H1 (cell line): ENCODE measurements at places on chromosomes 2 and 18.

GRCh38 chr2:96801786-96802595 lies 14.1 kb upstream of the CNNM3 start:
- H3K27ac ChIP-seq = peak overlapping the region; percentile 68; the same call in 1 of the 2 replicates
- H3K4me1 ChIP-seq = no peaks in the 10 kb centered on the region; the same call in 1 of the 2 replicates
- H3K27me3 ChIP-seq = no peaks in the 10 kb centered on the region
- no peak for DNase-seq
- no peak overlapping the region for H3K4me3 ChIP-seq

- H3K27me3 ChIP-seq = no peaks in the 10 kb centered on the region
- H3K27ac ChIP-seq = no peak overlapping the region
- no peaks in the 10 kb centered on the region for H3K36me3 ChIP-seq
- H3K4me3 ChIP-seq = no peak overlapping the region
- no peak for DNase-seq
Measured at GRCh38 chr18:26465431-26465830, 82.9 kb downstream of the KCTD1 start.

- H3K27me3 ChIP-seq = no peaks in the 10 kb centered on the region
- H3K36me3 ChIP-seq = no peaks in the 10 kb centered on the region
- no peak overlapping the region for H3K27ac ChIP-seq
- no peak for DNase-seq
Measured at GRCh38 chr2:224416656-224417360, 14.9 kb upstream of the FAM124B start.

DNA sequence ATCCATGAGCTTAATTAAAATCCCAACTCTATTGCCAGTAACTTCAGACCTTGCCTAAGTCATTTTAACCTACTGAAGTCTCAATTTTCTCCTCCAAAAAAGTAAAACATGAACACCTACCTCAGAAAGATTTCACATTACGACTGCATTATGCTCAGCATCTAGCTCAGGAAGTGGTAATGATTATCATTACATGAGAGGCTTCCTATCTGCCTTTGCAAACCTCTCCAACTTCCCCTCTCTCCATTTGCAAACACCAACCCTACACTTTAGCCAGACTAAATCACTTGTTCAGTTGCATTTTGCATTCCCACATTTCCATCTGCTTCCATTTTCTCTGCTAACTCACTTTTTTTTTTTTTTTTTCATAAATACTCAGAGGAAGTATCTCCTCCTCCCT lies 6.8 kb downstream of the SLC38A11 start:
- no peak overlapping the region for H3K4me3 ChIP-seq
- H3K4me1 ChIP-seq = no peaks in the 10 kb centered on the region
- H3K27me3 ChIP-seq = no peaks in the 10 kb centered on the region
- no peak for DNase-seq
- no peaks in the 10 kb centered on the region for H3K36me3 ChIP-seq
- no peak overlapping the region for H3K27ac ChIP-seq

DNA sequence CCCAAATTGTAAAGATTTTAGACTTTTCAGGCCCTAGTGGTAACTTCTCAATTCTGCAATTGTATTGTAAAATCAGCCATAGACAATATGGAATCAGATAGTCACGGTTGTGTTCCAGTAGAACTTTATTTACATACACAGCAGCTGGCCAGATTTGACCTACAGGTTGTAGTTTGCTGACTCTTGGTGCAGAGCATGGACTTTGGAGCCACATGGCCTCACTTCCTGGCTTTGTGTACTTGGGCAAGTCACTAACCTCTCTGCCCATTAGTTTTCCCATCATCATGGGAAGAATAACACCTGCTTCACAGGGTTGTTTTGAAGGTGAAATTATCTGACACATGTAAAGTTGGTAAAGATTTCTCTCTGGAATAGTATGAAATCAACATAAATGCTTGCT lies 147.6 kb downstream of the TMEM200C start:
- no peak for DNase-seq
- H3K4me1 ChIP-seq = no peaks in the 10 kb centered on the region
- no peak overlapping the region for H3K4me3 ChIP-seq

GRCh38 chr18:68060871-68061270 lies 544.4 kb upstream of the DSEL start:
- no peak overlapping the region for H3K27ac ChIP-seq
- no peak for DNase-seq
- no peaks in the 10 kb centered on the region for H3K4me1 ChIP-seq
- H3K4me3 ChIP-seq = no peak overlapping the region
- H3K27me3 ChIP-seq = no peaks in the 10 kb centered on the region

- H3K27ac ChIP-seq = no peak overlapping the region
- H3K4me1 ChIP-seq = no peaks in the 10 kb centered on the region
- H3K36me3 ChIP-seq = peaks cover 4% of the 10 kb centered on the region
- DNase-seq = no peak
- H3K27me3 ChIP-seq = no peaks in the 10 kb centered on the region
Measured at GRCh38 chr2:39069136-39069515, 51.7 kb downstream of the SOS1 start.

DNA sequence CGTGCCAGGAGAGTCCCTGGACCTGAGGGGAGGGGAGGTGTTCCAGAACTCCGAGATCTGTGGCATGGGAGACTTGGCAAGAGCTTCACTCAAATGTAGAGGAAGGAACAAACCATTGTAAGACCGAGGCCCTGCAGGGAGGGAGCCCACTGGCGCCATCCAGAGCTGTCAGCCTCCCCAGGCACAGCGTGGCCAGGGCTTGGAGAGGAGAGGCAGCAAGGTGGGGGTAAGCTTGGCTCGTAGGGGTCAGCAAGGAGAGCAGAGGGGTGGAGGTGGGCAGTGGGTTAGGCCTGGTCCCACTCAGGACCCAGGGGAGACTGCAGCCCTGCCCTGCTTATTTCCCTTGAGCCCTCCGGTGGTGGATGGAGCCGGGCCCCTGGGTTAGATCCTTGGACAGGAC lies 3.6 kb downstream of the TMEM177 start:
- H3K27me3 ChIP-seq = no peaks in the 10 kb centered on the region
- H3K4me1 ChIP-seq = peaks cover 15% of the 10 kb centered on the region
- no peak overlapping the region for H3K4me3 ChIP-seq
- no peak overlapping the region for H3K27ac ChIP-seq
- peaks cover 11% of the 10 kb centered on the region for H3K36me3 ChIP-seq

- H3K27me3 ChIP-seq = no peaks in the 10 kb centered on the region
- H3K4me1 ChIP-seq = no peaks in the 10 kb centered on the region
Measured at GRCh38 chr2:64374686-64375085, 79.3 kb upstream of the LGALSL start.

- H3K4me1 ChIP-seq = no peaks in the 10 kb centered on the region; the same call in 1 of the 2 replicates
- H3K4me3 ChIP-seq = no peak overlapping the region
- H3K36me3 ChIP-seq = no peaks in the 10 kb centered on the region
- H3K27me3 ChIP-seq = no peaks in the 10 kb centered on the region
- DNase-seq = no peak
Measured at GRCh38 chr2:177161741-177162460, 50.7 kb upstream of the HNRNPA3 start.

DNA sequence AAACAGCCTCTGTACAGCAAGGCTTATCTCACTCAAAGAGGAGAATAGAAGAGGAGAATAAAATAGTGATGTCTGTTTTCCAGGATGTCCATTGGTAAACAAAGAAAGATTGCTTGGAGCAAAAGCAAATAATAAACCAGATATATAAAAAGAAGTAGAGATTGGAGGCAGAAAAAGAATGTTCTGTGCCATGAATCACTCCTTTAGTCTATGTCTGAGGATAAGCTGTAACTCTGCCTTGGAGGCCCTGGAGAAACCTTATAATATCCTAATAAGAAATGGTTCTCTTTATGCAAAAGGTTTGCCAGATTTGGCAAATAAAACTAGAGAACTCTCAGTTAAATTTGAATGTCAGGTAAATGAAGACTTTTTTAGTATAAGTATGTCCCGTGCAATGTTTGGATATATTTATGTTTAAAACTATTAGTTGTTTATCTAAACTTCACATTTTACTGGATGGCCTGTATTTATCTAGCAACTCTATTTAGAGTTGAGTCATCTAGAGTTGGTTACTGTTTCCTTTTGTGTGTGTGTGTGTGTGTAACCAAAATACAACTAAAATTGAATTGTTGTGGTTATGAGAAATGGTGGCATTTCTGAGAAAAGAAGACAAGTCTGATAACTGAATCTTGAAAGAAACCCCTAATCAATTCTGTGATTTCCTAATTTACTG lies 510.3 kb upstream of the SETBP1 start:
- H3K36me3 ChIP-seq = no peaks in the 10 kb centered on the region
- no peaks in the 10 kb centered on the region for H3K4me1 ChIP-seq
- no peak overlapping the region for H3K4me3 ChIP-seq
- DNase-seq = no peak
- H3K27ac ChIP-seq = no peak overlapping the region

DNA sequence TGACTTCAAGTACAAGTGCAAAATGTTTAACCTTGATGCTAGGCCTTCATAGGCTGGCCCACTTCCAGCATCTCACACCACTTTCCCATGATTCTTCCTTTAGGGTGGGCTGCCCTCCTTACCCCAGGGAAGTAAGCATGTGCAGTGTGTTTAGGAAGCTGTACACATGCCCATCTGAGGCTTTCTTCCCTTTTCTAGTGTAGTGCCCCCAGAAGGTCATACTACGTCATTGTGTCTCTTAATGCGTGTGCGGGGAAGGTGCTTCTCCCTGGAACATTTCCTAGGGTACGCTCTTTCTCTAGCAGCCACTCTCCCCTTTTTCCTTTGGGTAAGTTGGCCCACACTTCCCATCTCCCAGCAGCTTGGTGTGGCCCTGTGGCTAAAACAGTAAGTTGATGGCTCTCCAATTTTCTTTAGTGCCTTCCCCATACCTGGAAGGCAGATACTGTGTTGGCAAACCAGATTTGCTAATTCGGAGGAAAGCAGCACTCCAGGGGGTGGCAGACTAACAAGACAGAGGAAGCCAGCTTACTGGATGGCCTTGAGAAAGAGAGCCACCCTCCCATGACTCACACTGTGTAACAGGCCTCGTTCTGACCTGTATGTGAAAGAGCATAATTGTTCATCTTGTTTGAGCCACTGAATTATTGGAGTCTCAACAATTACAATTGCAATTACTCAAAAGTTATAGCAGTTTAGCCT lies 1.1 kb upstream of the SULT6B1 start:
- no peaks in the 10 kb centered on the region for H3K36me3 ChIP-seq
- DNase-seq = peak; percentile 69
- H3K4me1 ChIP-seq = peaks cover 25% of the 10 kb centered on the region

GRCh38 chr2:239727182-239727775 lies 297.9 kb downstream of the NDUFA10 start:
- H3K4me3 ChIP-seq = no peak overlapping the region
- no peak overlapping the region for H3K27ac ChIP-seq
- H3K36me3 ChIP-seq = no peaks in the 10 kb centered on the region

GRCh38 chr18:50806208-50806616 lies 13.6 kb downstream of the MRO start:
- H3K27me3 ChIP-seq = no peaks in the 10 kb centered on the region
- DNase-seq = no peak
- H3K36me3 ChIP-seq = no peaks in the 10 kb centered on the region
- no peak overlapping the region for H3K4me3 ChIP-seq
- peaks cover 2% of the 10 kb centered on the region for H3K4me1 ChIP-seq

DNA sequence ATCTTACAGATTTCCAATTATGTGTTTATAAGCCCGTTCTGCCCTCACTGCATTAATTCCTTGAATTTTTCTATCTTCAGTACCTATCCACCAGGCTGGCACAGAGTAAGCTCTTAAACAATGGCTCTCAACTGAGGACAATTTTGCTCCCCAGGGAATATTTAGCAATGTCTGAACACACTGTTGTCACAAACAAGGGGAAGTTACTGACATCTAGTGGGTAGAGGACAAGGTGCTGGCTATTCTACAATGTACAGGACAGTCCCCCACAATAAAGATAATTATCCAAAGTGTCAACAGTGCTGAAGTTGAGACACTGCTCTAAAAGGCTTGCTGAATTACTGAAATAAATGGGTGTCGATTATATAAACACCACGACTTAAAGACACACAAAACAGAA lies 5.0 kb downstream of the NDUFS1 start:
- H3K36me3 ChIP-seq = no peaks in the 10 kb centered on the region; the same call in 1 of the 2 replicates
- no peak for DNase-seq
- H3K4me1 ChIP-seq = no peaks in the 10 kb centered on the region
- H3K27me3 ChIP-seq = no peaks in the 10 kb centered on the region
- H3K4me3 ChIP-seq = no peak overlapping the region
- H3K27ac ChIP-seq = no peak overlapping the region

GRCh38 chr2:14451312-14451711 lies 181.2 kb upstream of the LRATD1 start:
- no peak overlapping the region for H3K4me3 ChIP-seq
- H3K36me3 ChIP-seq = no peaks in the 10 kb centered on the region
- H3K27ac ChIP-seq = no peak overlapping the region
- no peaks in the 10 kb centered on the region for H3K27me3 ChIP-seq

DNA sequence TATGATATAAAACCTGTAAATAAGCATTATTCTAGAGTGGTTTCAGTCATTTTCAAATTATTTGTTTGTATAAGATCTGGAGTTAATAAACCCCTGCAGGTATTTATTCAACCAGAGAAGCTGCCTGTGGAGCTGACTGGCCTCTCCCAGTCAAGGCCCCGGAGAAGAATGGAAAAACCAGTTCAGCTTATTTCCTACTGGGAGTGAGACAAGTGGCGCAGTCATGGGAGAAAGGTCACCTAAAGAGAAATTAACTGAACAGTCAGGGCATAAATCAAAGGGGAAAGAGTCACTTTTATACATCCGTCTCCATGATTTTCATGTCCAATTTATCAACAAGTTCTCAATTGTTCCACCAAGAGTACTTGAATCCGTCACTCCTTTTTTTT lies 240.9 kb downstream of the RNF152 start:
- DNase-seq = no peak
- H3K4me1 ChIP-seq = 0 out of 2 replicates have a peak, but pooled peaks cover 4% of the 10 kb centered on the region
